ENCODE measurements at places on chromosomes 1 and 21. TPM values are rescaled to one million over a fixed set of nuclear protein-coding genes. Genes with fewer than 3 reads are reported as not detected.
A peak's percentile ranks its signal among the peaks of the same experiment; 100 is the strongest.

CFAP126 gene
- polyA plus RNA-seq = not detected

MPL gene
- polyA plus RNA-seq = 0.12 TPM

FCRLA gene
- 0.46 TPM for polyA plus RNA-seq

ITGB2 gene
- polyA plus RNA-seq = 0.14 TPM

NPL gene
- 0.68 TPM for polyA plus RNA-seq

KIRREL1 gene
- 64.6 TPM for polyA plus RNA-seq

- no peak for DNase-seq
- no peaks in the 10 kb centered on the region for H3K27me3 ChIP-seq
- no peaks in the 10 kb centered on the region for H3K36me3 ChIP-seq
- H3K4me1 ChIP-seq = no peaks in the 10 kb centered on the region
- no peak overlapping the region for H3K27ac ChIP-seq
- no peak overlapping the region for H3K4me3 ChIP-seq
Observed at GRCh38 chr1:115893545-115893944, 52.6 kb upstream of the NHLH2 start.

DNA sequence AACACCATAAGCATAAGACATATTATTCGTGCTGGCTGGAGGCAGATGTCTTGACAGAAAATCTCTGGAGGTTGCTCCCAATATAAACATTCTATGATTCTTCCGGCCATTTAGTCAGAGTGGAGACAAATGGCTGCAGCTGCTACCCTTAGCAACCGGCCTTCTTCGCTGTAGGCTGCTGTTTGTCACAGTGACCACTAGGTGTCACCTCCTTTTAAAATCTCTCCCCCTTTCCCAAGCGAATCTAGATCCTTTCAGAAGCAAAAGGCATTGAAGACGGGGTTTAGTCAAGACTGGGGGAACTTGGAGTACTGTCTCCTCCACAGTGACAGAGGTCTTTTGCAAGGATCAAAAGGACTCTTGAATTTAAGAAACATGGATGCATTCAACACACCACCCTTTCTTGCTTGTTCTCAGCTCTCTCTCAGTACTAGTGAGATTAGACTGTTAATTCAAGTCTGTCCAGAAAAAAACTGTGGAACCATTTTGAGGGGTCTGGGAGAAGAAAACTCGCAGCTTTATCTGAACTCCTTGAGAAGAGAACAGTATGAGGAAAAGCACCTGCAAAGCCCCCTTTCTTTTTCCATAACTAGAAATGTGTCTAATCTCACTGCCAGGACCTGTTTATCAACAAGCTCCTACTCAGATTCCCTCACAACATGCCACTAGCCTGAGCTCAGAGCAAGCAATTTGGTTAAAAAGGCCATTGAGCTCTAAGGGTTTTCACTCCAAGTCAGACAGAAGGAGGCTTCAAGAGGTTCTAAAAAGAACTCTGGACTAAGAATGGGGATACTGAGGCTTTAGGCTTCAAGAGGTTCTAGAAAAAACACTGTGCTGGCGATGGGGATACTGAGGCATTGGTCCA lies 408.3 kb upstream of the PLXNA2 start:
- no peaks in the 10 kb centered on the region for H3K36me3 ChIP-seq
- no peak overlapping the region for H3K27ac ChIP-seq
- no peak overlapping the region for H3K4me3 ChIP-seq
- no peaks in the 10 kb centered on the region for H3K4me1 ChIP-seq

DNA sequence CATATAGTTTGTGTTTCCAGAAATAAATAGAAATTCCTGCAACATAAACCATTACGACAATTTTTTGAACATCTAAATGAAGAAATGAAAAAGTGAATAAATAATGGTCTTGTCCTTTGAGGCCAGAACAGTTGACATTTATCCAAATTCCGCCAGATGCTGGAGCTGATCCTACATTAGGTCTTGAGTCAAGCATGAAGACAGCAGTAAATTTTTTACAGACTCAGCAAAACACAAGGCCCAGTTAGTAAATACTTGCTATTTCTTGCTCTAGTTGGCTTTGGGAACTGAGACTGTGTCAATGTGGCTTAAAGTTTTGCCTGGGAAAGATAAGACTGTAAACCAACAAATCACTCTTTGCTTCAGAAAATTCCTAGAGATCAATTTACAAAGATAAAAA lies 540.1 kb upstream of the RGS18 start:
- H3K27ac ChIP-seq = no peak overlapping the region
- H3K4me1 ChIP-seq = no peaks in the 10 kb centered on the region
- H3K4me3 ChIP-seq = no peak overlapping the region
- H3K27me3 ChIP-seq = no peaks in the 10 kb centered on the region

DNA sequence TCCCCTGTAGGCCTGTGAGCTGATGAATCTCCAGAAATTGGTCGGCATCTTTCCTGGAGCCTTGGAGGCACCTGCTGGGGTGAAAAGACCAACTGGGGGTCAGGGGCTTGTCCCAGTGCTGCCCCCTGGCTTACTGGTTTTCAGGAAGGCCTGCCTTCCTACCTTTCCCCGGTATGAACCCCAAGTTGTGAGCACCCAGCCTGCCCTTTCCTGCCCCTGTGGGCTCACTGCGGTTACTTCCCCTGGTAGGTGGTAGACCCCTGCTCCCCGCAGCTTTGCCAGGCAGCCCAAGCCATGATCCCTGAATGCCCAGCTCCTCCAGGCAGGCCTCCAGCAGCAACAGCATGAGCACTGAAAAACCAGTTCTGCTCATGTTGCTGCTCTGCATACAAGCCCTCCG lies 10.2 kb downstream of the DMRTB1 start:
- H3K4me3 ChIP-seq = no peak overlapping the region
- no peak for DNase-seq
- H3K27ac ChIP-seq = no peak overlapping the region
- H3K36me3 ChIP-seq = no peaks in the 10 kb centered on the region
- H3K27me3 ChIP-seq = peaks cover 4% of the 10 kb centered on the region

DNA sequence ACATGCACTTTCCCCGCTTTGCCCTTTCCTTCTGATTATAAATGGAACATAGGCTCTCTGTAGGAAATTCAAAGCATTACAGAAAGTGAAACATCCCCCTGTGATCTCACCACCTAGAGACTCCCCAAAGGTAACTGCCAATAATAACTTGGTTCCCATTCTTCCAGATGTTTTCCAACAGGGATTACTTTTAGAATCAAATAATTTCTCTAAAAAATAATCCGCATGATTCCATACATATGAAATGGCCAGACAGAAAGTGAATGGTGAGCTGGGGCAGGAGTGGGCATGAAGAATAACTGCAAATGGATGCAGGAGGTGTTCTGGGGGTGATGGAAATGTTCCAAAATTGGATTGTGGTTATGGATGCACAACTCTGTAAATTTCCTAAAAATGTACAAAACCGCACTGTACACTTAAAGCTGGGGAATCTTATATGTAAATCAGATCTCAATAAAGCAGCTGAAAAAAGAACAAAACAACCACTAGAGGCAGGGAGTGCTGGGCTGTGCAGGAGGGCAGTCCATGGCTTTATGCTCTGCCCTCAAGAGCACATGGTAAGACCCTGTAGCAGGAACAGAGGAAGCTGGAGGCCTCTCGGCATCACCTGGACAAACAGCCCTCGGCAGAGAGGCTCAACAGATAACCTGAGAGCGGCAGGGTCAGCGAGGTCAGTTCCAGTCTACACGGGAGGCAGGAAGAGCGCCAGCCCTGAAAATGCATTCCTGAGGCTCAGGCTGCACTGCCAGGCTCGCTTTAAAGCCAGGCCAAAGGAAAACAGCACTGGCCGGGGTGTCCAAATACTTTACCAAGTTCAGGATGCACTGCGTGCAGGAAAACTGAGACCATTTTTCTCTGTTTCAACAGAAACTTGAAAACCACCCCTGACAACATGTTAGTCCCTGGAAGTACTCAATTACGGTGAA lies 39.7 kb downstream of the CAPZB start:
- no peaks in the 10 kb centered on the region for H3K27me3 ChIP-seq
- DNase-seq = no peak
- H3K4me3 ChIP-seq = no peak overlapping the region
- H3K27ac ChIP-seq = peak overlapping the region; percentile 13
- H3K36me3 ChIP-seq = 0 out of 2 replicates have a peak, but pooled peaks cover 2% of the 10 kb centered on the region
- peaks cover 48% of the 10 kb centered on the region for H3K4me1 ChIP-seq

DNA sequence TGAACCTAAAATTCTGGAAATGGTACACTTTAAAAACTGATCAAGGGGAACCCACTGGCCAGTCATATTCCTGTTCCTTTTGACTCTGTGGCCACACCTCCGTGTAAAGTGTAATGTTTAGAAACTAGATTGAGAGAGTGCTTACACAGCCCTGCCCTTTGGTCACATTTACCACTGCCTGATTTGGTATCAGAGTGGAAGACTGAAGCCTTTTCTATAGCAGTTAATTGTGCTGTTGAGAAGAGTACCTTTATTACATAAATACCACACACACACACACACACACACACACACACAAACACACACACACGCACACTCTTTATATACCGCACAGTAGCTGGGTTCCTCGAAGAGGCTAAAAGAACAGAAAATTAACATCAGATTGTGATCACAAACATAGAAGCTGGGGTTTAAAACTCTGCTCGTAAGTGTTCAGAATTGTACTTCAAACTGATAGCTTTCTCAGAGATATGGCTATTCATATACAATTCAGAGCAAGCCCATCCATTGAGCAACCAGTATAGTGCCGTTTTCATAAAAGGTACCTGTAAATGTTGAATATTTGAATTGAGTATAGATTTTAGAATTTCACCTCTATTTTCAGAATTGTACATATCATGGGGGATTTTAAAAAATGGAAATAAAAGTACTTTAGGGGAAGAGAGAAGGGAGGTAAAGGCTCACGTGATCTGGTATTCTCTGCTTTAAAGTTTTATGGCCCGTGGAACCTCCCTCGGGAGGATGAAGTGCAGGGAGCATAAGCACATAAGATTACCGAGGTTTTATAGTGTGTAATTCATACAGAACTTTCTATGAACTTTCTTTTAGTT lies 37.5 kb downstream of the CAMTA1 start:
- no peak overlapping the region for H3K4me3 ChIP-seq
- peaks cover 1% of the 10 kb centered on the region for H3K36me3 ChIP-seq
- no peaks in the 10 kb centered on the region for H3K27me3 ChIP-seq
- no peak overlapping the region for H3K27ac ChIP-seq
- peaks cover 11% of the 10 kb centered on the region for H3K4me1 ChIP-seq
- no peak for DNase-seq

- no peak overlapping the region for H3K27ac ChIP-seq
- H3K36me3 ChIP-seq = no peaks in the 10 kb centered on the region
- no peaks in the 10 kb centered on the region for H3K4me1 ChIP-seq
Observed at GRCh38 chr1:198333744-198334143, 176.9 kb downstream of the NEK7 start.

GRCh38 chr1:117698398-117699160 lies 92.7 kb downstream of the TENT5C start:
- H3K4me1 ChIP-seq = peaks cover 21% of the 10 kb centered on the region
- no peak overlapping the region for H3K4me3 ChIP-seq
- H3K27me3 ChIP-seq = no peaks in the 10 kb centered on the region

DNA sequence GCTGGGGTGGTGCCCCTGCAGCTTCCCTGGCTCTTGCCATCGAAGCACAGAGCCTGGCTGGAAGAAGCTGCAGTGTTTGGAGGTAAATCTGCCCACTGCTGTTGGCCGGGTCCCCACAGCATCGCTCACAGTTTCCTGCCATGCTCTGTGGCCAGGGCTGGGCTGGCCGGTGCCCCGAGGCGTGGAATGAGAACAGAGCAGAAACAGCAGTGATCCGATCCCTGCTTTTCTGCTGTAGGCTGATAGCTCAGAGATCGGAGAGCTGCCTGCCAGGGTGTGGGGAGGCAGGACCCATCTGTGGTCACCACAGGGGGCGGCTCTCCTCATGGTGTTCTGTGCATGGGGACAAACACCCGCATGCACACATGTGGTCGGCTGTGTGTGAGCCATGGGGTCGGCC lies 11.5 kb downstream of the SLC45A1 start:
- H3K4me1 ChIP-seq = no peaks in the 10 kb centered on the region
- no peaks in the 10 kb centered on the region for H3K27me3 ChIP-seq
- peaks cover 12% of the 10 kb centered on the region for H3K36me3 ChIP-seq
- no peak overlapping the region for H3K4me3 ChIP-seq

GRCh38 chr21:25790122-25790877 lies 55.5 kb downstream of the GABPA start:
- peak overlapping the region; percentile 19 for H3K4me3 ChIP-seq
- no peaks in the 10 kb centered on the region for H3K4me1 ChIP-seq
- peak; percentile 41 for DNase-seq

DNA sequence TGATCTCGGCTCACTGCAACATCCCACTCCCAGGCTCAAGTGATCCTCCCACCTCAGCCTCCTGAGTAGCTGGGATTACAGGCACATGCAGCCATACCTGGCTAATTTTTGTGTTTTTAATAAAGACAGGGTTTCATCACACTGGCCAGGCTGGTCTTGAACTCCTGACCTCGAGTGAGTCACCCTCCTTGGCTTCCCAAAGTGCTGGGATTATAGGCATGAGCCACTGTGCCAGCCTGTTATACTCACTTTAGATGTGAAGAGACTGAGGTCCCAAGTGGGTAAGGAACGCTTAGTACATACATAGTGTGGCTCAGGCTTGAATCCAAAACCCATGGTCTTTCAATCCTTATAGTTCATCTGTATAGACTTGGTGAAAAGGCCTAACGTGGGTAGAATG lies 63.7 kb upstream of the EPS8L3 start:
- no peak for DNase-seq
- no peaks in the 10 kb centered on the region for H3K36me3 ChIP-seq
- no peaks in the 10 kb centered on the region for H3K27me3 ChIP-seq
- peaks cover 18% of the 10 kb centered on the region for H3K4me1 ChIP-seq
- H3K4me3 ChIP-seq = no peak overlapping the region
- no peak overlapping the region for H3K27ac ChIP-seq

- H3K4me1 ChIP-seq = peaks cover 2% of the 10 kb centered on the region
- H3K27me3 ChIP-seq = no peaks in the 10 kb centered on the region
- H3K4me3 ChIP-seq = no peak overlapping the region
- no peak overlapping the region for H3K27ac ChIP-seq
- no peaks in the 10 kb centered on the region for H3K36me3 ChIP-seq
Observed at GRCh38 chr21:29538115-29538514, 239.4 kb downstream of the BACH1 start.

DNA sequence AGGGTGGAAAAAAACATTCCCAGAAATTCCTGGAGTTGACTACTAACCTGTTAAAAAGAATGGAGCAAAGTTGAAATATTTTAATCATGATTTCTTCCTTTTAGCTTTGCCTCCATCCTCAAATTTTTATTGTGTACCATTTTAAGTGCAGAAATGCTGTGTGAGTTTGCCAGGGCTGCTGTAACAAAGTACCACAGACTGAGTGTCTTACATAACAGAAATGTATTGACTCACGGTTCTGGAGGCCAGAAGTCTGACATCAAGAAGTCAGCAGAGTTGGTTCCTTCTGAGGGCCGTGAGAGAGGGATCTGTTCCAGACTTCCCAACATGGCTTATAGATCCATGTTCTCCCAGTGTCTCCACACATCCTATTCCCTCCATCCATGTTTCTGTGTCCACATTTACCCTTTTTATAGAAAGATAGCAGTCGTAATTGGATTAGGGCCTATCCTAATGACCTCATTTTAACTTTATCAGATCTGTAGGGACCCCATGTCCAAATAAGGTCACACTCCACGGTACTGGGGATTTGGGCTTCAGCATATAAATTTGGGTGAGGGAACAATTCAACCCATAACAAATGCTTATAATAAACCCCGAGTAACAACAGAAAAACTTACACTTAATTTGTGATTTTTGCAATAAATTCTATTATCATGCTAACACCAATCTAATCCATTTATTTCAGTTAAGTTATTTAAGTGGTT lies 12.7 kb downstream of the SNX7 start:
- H3K4me1 ChIP-seq = peaks cover 3% of the 10 kb centered on the region
- no peak overlapping the region for H3K4me3 ChIP-seq
- no peak overlapping the region for H3K27ac ChIP-seq
- no peaks in the 10 kb centered on the region for H3K27me3 ChIP-seq

Measured in IMR-90 (cell line).